ENCODE measurements at places on chromosomes 2 and 18.

GRCh38 chr2:108477099-108477498 lies 28.1 kb downstream of the GCC2 start:
- no peaks in the 10 kb centered on the region for H3K4me1 ChIP-seq
- H3K4me3 ChIP-seq, result no peak overlapping the region
- no peaks in the 10 kb centered on the region for H3K27me3 ChIP-seq
- DNase-seq, result no peak
- H3K27ac ChIP-seq, result no peak overlapping the region
- no peaks in the 10 kb centered on the region for H3K36me3 ChIP-seq

DNA sequence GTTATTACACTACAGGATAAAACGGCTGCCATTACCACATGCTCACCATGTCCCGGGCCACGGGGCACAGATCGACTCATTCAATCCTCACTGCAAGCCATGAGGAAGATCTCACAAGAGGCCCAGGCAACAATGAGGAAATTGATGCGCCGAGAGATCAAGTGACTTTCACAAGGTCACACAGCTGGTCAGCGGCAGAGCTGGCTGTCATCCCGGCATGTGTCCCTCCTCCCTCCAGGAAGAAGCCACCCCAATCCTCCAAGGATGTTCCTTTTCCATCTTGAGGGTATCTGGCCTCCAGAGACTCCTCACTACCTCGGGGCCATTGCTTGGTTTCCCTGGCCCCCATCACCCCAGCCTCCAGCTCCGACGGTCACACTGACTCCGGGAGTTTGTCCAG lies 65.3 kb upstream of the GLI2 start:
- H3K27ac ChIP-seq, result no peak overlapping the region
- no peak overlapping the region for H3K4me3 ChIP-seq
- no peaks in the 10 kb centered on the region for H3K36me3 ChIP-seq
- H3K4me1 ChIP-seq, result no peaks in the 10 kb centered on the region
- no peak for DNase-seq
- H3K27me3 ChIP-seq, result no peaks in the 10 kb centered on the region

DNA sequence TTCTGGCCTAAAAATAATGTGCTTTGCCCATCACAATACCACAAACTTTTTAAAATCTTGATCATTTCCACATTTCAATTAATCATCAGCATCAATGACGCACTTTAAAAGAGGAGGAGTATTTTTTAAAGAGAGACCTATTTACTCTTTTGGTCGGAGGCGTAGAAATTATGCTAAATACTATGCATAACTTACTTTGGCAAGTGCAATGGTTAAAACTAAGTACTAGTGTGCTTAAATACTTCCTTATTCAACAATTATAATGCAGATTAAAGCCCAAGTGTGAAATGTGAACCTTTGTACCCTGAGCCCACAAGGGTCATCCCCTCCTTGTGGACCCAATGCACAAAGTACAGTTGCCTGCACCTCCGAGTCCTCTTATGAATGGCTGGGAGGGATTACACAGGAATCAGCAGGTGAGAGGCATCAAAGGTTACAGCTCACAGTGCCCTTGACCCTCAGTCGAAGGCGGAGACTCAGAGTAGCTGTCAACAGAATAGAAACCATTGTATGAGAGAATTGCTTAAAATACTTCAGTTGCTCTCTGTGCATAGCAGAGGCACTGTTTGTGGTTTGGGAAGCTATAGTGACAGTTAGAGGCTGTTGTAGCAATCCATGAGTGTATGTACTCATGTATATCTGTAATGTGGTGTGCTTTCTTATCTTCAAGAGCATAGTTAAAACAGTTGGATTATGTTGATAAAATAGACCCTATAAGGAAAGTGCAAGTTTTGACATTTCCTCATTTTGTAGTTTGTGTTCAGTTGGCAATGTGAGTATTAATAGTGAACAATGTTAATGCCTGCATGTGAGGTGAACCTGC lies 151.7 kb upstream of the ITGA4 start:
- no peaks in the 10 kb centered on the region for H3K36me3 ChIP-seq
- no peak overlapping the region for H3K4me3 ChIP-seq
- DNase-seq, result no peak
- peaks cover 13% of the 10 kb centered on the region for H3K4me1 ChIP-seq

GRCh38 chr2:227671170-227671905 lies 4.7 kb downstream of the SCYGR5 start:
- no peaks in the 10 kb centered on the region for H3K36me3 ChIP-seq
- H3K4me3 ChIP-seq, result no peak overlapping the region
- DNase-seq, result no peak
- H3K4me1 ChIP-seq, result no peaks in the 10 kb centered on the region

DNA sequence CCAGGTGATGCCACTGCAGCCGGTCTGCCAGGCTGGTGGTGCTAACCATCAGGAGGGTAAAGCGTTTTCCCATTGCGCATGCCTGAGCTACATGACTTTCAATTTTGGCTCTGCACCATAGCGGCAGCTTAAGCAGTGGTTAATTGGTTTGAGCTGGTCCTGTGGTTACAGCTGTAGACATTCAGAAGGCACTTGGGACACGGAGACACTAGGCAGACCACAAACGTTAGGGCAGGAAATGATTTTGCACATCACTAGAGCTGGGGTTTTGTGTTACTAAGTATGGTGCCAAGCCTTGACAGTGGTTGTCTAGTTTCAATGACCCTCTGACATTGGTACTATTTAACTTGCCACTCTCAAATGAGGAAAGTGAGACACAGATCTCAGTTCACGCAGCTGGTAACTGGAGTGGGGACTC lies 28.9 kb upstream of the CNOT11 start:
- no peaks in the 10 kb centered on the region for H3K4me1 ChIP-seq
- no peak overlapping the region for H3K27ac ChIP-seq
- no peaks in the 10 kb centered on the region for H3K27me3 ChIP-seq
- H3K36me3 ChIP-seq, result no peaks in the 10 kb centered on the region
- no peak overlapping the region for H3K4me3 ChIP-seq

DNA sequence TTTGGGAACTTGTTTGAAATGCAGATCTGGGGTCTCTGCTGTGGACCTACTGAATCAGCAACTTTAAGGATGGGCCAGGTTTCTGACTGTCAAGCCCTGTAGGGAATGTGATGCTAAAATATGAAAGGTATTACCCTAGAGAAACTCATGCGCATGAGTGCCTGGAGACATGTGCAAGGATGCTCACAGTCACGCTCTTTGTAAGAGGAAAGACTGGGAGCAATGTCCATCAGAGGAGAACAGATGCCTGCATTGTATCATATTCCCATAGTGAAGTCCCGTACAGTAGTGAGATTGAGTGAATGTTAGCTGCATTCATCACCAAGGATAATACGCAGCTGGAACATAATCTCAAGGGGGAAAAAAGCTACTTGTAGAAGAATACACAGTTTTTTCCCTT lies 14.1 kb downstream of the ZNF407 start:
- H3K4me1 ChIP-seq, result no peaks in the 10 kb centered on the region
- H3K36me3 ChIP-seq, result no peaks in the 10 kb centered on the region
- DNase-seq, result no peak
- H3K4me3 ChIP-seq, result no peak overlapping the region

DNA sequence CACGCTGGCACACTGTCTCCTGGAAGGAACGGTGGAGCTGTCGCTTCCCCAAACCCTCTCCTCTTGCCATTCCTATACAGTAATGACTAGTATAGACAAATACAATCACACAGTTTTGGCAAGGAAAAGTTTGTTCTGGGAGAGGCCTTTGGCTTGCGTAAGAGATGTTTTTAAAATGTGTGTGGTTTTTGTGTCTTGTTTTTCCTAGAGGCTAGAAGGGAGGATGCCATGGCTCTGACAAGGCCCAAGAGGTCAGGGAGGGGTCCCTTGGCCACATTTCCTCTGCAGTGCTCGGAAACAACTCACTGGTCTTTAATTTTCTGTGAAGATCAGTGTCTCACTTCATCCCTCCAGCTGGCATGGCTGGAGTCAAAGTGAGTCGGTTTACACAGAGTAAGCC lies 195.9 kb downstream of the SH3RF3 start:
- H3K36me3 ChIP-seq, result no peaks in the 10 kb centered on the region
- H3K27ac ChIP-seq, result peak overlapping the region; percentile 43
- no peak overlapping the region for H3K4me3 ChIP-seq
- H3K27me3 ChIP-seq, result no peaks in the 10 kb centered on the region
- peaks cover 67% of the 10 kb centered on the region for H3K4me1 ChIP-seq

- no peak overlapping the region for H3K27ac ChIP-seq
- no peak overlapping the region for H3K4me3 ChIP-seq
- H3K36me3 ChIP-seq, result no peaks in the 10 kb centered on the region
- DNase-seq, result no peak
- no peaks in the 10 kb centered on the region for H3K4me1 ChIP-seq
- H3K27me3 ChIP-seq, result no peaks in the 10 kb centered on the region
Measured at GRCh38 chr2:180901331-180901730, 79.1 kb upstream of the UBE2E3 start.

DNA sequence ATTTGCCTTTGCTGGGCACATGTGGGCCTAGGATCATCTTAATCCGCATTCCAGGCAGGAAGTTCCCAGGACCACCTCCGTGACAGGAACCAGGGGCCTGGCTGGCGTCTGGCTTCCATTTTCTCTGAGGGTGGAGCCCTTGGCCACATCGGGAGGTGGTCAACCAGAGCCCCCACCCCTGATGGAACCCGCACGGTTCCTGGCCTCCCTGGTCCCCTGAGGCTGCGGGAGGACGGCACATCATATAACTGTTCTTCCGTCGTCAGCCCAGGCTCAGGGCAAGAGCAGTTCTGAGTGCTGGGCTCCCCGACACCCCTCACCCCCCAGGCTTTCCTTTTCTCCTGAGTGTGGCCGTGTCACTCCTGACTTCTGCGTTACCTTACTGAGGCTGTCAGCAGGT lies 13.5 kb downstream of the ESPNL start:
- H3K27me3 ChIP-seq, result no peaks in the 10 kb centered on the region
- DNase-seq, result no peak
- H3K4me3 ChIP-seq, result no peak overlapping the region
- H3K27ac ChIP-seq, result no peak overlapping the region
- H3K36me3 ChIP-seq, result no peaks in the 10 kb centered on the region

DNA sequence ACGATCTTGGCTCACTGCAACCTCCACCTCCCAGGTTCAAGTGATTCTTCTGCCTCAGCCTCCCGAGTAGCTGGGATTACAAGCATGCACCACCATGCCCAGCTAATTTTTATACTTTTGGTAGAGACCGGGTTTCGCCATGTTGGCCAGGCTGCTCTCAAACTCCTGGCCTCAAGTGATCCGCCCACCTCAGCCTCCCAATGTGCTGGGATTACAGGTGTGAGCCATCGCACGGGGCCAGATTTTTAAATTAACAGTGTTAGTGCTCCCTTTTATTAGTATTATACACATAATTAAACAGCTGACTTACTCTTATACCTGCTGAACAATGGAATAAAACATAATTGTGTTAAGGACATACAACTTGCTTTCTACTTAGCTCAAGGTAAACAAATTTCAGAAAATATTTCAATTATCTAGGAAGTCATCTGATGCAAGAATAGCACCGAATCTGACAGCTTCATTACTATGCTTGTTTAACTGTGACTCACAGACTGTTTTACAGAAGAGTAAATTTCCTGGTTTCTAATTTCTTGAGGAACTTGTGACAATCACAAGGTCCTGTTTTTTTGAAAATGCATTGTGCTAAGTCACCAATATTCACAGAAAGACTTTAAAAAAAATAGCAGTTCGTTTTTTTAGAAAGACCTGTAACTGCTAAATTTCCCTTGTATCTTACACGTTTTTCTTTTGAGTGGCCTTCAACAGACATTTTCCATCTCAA lies 51.2 kb downstream of the SPIRE1 start:
- H3K27me3 ChIP-seq, result no peaks in the 10 kb centered on the region
- H3K4me1 ChIP-seq, result peaks cover 26% of the 10 kb centered on the region
- no peak overlapping the region for H3K4me3 ChIP-seq
- no peak for DNase-seq
- peak overlapping the region; percentile 37 for H3K27ac ChIP-seq
- no peaks in the 10 kb centered on the region for H3K36me3 ChIP-seq

GRCh38 chr2:210859314-210859713 lies 302.9 kb downstream of the CPS1 start:
- H3K4me1 ChIP-seq, result no peaks in the 10 kb centered on the region
- H3K4me3 ChIP-seq, result no peak overlapping the region
- no peaks in the 10 kb centered on the region for H3K36me3 ChIP-seq
- no peaks in the 10 kb centered on the region for H3K27me3 ChIP-seq
- no peak overlapping the region for H3K27ac ChIP-seq
